IPS DF 19.7 (cell line): ENCODE measurements at places on chromosomes 7 and 10.
A peak's percentile ranks its signal among the peaks of the same experiment; 100 is the strongest.

- no peak for DNase-seq
Measured at GRCh38 chr7:28091190-28091589, 89.4 kb downstream of the JAZF1 start.

DNA sequence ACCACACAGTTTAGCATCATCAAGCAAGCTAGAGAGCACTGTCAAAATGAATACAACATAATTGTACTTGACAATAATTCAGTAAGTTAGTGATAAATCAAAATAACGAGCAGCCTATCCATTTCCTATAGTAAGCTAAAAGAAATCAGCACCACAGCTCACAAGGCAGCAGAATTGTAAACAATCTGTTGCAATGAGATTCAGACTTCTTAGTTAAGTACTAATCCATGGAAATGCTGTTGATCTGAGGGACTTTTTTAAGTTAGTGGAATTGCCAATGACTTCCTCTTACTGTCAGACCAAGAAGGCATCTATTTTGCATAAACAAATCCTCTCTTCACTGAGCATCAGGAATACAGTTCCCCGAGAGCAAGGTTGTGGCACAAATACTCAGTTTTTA lies 136.6 kb upstream of the CCDC6 start:
- no peak for DNase-seq

GRCh38 chr7:69109246-69109645 lies 489.0 kb upstream of the AUTS2 start:
- DNase-seq, result no peak

- no peak for DNase-seq
Measured at GRCh38 chr10:1597370-1598146, 139.8 kb downstream of the ADARB2 start.

DNA sequence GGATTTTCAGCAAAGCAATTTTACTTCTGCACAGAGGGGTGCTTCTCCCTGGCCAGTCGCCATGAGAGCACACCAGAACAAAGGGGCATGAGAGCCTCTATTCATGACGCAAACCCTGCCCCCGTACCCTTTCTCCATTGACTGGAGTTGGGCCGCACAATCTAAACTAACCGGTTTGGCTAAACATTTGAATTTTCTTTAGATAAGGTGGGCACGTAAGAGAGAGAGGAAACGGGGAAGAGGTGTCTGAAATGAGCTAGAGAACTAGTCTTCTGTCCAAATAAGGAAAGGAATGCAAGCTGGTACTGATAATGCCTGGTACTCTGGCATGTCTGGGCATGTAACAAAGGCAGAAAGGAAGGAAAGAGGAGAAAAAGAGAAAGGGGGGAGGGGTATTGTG lies 13.2 kb upstream of the SCIN start:
- DNase-seq, result peak; percentile 54

DNA sequence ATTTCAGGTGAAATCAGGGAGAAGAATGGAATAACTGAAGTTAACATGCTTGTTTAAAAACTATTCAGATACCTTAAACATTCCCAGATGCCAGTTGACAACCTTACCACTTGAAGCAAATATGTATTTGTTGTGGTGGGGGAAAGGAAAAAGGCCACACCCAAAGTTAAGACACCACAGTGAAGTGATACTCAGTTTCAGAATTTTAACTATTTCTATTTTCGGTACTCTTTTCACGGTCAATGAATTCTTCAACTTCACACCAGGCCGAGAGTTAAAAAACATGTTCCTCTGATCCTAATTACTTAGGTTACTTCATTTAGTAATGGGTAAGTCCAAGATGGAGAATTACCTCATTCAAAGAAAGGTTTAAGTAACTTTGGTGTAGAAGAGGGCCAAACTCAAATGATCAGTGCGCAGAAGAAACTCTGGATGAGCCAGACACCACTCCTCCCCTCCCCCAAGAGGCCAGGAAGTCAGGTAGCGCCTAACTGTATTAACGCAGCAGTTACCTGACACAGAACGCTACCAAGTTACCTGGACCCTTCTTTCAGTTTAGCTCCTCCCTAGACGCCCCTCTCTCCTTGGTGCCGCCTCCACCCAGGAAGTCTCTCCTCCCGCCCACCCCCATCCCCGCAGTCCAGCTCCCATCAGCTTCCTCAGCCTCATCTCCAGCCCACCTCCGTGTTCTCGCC lies 700 bp downstream of the MTPN start:
- peak; percentile 23 for DNase-seq

- DNase-seq, result peak; percentile 82
Measured at GRCh38 chr7:23546897-23547572, 15.3 kb upstream of the TRA2A start.

DNA sequence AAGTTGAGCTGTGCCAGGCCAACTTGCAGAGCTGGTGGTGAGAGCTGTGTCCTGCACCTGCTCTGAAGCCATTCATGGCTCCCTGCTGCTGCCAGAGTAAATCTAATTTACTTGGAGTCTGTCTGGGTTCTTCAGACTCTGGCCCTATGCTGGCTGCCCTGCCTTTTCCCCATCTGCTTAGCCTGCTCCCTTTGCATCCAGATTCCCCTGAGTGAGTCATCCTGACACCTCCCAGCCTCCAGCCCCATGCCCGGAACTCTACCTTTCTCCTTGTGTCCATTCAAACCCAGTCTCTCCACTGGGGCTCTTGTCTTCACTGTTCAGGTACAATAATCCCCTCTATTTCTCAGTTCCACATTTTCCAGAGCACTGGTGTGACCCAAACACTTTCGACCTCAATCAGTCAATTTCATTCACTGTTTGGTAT lies 434.4 kb upstream of the ZMIZ1 start:
- peak; percentile 28 for DNase-seq

DNA sequence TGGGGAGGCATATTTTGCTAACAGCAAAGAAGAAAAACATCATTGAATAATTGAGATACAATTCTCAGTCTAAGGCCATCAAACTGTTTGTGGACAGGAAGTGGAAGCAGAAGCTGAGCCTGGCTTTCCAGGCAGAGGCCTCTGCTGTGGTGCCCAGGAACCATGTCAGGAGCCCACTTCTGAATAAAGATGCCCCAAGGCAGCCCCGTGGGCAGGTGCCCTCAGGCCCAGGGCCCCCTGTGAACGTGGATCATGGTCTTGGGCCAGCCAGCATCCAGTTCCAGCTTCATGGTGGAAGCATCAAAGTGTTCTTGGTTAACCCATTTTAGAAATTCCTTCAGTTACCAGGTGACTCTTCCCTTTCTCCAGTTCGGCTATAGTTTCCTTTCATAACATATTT lies 346.8 kb downstream of the PTPRN2 start:
- no peak for DNase-seq

- DNase-seq, result no peak
Measured at GRCh38 chr10:103336370-103336769, 14.6 kb downstream of the PCGF6 start.

DNA sequence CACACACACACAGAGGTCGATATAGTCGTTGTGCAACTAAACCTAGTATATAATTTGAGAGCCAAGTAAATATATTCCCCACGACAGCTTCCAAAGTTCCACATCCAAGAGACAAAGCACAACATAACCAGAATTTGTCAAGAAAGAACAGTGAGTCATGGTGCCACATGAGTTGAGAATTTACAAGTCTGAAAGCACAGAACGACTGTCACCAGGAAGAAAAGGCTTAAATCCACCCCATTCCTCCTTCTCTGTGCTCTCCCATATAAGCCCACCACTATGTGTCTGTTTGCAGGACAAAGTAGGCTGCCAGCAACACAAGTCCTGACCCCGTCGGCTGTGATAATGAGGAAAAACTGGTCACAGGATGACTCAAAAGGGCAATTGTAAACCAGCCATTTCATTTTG lies 32.8 kb downstream of the GSAP start:
- DNase-seq, result no peak
